Brain (organoid and tissue), 16 donors: ENCODE measurements at places on chromosomes 5 and 9.

- no peak for DNase-seq
Measured at GRCh38 chr9:90300611-90301276, 341.9 kb downstream of the DIRAS2 start.

DNA sequence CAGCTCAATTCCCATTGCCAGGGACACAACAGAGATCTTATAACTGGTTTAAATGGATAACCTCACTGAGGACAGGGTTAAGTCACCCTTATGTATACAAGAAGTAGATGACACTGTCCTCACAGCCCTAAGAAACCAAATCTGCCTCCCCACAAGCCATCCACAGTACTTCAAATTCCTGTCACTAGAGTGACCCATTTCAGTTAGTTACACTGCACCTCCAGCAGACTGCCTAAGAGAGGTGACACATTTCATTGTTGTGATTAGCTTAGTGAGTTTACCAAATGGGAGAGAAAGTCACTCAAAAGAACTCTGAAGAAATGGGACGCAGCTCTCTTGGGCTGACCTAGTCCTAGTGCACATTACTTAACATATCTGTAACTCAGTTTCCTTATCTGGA is 53.6 kb upstream of the HTR1A start:
- no peak for DNase-seq

GRCh38 chr9:13107008-13107407 is 172.5 kb downstream of the MPDZ start:
- DNase-seq = no peak

GRCh38 chr5:3139499-3139931 is 388.0 kb upstream of the IRX2 start:
- no peak for DNase-seq

DNA sequence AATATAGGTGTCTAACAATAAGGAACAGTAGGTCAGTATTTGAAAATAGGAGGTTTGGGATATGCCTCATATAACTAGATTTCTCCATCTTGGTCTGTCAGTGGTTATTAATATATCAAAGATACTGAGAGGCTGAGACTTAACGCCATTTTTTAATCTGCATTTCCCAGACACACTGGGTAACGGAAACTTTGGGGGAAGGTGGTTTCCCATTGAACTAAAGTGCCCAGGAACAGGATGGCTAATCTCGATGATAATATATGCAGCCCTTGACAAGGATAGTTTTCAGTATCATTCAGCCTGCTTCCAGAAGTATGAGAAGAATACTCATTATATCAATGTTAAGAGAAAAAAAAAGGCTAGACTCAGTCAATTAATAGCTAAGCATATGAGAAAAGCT is 30.7 kb downstream of the EFNA5 start:
- no peak for DNase-seq

- no peak for DNase-seq
Measured at GRCh38 chr5:52856564-52856963, 68.8 kb downstream of the ITGA1 start.

DNA sequence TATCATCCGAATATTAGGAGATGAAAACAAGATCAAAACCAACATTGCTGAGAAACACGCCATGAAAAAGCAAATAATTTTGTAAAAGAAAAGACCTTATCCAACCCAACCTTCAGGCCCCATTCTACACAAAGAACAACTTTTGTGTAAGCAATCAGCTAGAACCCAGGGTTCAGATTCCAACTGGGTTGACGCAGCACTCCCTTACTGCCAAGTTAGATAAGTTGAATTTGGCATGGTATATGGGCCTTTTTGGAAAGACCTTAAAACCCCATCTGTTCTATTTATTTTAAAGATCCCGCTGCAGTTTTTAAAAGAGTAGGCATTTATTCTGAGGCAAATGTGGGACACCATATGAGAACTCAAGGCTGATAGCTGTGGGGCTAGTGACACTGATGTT is 2033.8 kb upstream of the WWC1 start:
- DNase-seq = no peak

- no peak for DNase-seq
Measured at GRCh38 chr9:132506977-132507669, 75.3 kb upstream of the BARHL1 start.

DNA sequence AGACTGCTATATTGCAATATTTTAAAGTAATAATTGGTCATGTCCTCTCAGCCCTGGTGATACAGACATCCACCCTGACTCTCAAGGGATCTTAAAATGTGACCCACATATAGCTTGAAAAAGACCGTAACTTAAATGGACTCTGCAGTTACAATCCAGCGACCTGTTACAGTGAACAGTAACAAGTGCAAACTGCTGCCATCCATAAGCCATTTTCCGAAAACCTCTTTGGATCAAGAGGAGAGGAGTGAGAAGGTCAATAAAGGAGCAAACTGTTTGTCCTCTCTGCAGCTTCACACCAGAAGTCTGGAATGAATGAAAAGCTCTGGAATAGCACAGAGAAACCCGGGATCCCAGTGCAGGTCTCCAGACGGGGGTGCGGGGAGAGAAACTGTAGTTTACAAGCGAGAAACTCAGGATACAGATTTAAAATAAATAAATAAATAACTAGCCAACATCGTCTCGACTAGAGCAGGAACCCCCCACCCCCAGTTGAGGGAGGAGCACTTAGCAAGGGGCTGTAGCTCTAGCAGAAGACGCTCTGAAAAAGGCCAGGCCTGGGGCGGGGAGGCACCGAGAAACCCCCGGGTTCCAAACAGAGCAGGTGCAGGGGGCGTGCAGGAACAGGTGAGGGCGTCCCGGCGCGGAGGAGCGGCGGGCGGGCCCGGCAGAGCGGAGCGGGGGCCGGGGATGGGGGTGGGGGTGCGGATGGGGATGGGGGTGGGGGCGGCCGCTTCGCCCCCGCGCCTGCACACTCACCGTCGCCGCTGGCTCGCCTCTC is 572 bp downstream of the ZDHHC21 start:
- DNase-seq = peak; percentile 72

GRCh38 chr5:36593867-36594266 is 12.5 kb upstream of the SLC1A3 start:
- no peak for DNase-seq

GRCh38 chr9:99210572-99210971 is 11.2 kb downstream of the ALG2 start:
- DNase-seq = no peak

DNA sequence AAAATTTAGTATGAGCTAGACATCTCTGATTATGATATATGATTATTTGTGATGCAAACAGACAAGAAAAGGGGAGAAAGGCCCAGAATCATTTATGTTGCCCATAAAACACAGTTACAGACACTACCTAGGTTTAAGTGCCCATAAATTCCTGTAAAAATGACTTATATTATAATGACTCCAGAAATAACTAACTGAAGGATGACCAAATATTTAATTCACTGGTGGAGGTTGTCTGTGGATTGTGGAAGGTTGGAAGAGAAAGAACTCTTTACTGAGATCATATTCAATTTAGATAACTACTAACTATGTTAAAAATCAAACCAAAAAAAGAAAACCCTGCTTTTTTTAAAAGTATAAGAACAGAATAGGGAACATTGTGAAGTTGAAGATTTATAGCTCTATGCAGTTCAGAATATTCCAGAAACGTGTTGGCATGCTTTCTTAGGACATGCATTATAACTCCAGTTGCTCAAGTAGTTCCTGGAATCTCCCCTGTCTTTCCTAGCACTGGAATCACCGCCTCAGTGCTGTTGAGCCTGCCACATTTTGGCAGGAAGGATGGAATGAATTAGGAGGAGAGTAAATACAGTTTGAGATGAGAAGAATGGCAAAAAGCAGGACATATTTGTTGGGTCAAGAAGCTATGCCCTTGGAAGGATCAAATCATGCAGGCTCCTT is 72.0 kb upstream of the PAPPA start:
- DNase-seq = no peak
